Stimulated activated CD4-positive, alpha-beta T cell treated with anti-CD3 and anti-CD28 coated beads, TNF-alpha, amount 100 ng/mL, for 1 hour (primary cell): ENCODE measurements at places on chromosomes 13 and 19.
A peak's percentile ranks its signal among the peaks of the same experiment; 100 is the strongest.

DNA sequence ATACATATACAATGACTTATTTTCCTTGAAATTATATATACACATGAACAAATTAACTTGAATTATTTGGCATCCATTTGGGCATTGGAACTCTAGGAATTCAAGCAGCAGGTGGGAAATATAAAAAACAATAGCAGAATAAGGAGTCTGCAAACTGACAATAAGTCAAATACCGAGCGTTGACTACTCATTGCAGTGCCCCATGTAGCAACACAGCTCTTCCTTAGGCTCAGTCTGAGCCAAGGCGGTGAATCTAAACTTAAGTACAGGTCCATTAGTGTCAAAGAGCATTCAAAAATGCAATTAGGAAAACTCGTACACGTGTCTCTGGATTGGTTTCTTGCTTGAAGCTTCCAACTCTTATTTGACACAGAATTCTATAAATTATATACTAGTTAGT is 462.5 kb upstream of the KLF12 start:
- no peak for DNase-seq

DNA sequence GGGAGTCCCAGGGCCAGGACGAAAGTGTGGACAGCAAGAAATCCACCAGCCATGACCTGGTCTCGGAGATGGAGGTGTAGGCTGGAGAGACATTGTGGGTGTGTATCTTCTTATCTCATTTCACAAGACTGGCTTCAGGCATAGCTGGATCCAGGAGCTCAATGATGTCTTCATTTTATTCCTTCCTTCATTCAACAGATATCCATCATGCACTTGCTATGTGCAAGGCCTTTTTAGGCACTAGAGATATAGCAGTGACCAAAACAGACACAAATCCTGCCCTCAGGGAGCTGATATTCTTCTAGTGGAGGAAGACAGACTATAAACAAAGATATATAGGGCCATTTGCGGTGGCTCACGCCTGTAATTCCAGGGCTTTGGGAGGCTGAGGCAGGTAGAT is 7.4 kb upstream of the DHX34 start:
- DNase-seq: no peak

GRCh38 chr19:9934132-9934950 is 2.0 kb downstream of the OLFM2 start:
- peak; percentile 86 for DNase-seq

DNA sequence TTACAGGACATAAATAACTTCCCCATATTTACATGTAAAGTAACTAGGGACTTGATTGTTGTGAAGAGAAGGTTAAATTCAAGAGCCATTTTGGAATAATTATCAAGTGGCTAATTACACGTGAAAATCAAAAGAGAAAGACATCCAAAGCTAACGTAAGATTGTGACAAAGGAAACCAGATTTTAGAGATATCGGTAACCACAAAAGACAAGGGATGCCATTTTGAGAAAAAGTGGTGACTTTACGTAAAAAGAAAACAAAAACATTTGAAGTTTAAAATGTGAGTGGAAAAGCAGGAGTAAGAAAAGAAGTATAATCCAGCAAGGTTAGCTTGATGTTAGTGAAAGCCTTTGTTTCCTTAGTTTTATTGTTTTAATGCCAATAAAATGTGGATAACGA is 10.9 kb upstream of the VWA8 start:
- DNase-seq: no peak
